Pons (tissue), 1 donor: ENCODE measurements at places on chromosomes 1 and 21.
A peak's percentile ranks its signal among the peaks of the same experiment; 100 is the strongest.

- DNase-seq: peak; percentile 93
Observed at GRCh38 chr21:46634966-46635323, 529 bp upstream of the PRMT2 start.

DNA sequence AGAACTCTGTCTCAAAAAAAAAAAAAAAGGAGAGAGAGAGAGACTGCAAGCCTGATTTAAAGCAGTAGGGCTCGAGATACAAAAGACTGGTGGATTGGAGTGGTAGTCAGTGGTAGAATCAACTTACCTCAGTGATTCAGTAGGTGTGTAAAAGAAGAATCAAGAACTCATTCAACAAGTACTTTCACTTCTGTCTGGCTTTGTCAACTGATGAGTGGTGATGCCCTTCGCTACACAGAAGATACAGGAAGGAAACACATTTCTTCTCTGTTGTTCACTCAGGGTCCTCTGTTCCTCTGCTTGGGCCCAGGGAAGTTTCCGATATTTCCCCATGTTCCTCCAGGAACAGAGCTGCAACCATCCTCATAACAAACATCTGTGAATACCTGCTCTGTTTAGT, 68.6 kb upstream of the COG2 start:
- DNase-seq: peak; percentile 21

- DNase-seq: no peak
Observed at GRCh38 chr1:52857443-52857842, 14.9 kb downstream of the ZYG11A start.

GRCh38 chr1:35536556-35537162, 20.5 kb downstream of the KIAA0319L start:
- no peak for DNase-seq

DNA sequence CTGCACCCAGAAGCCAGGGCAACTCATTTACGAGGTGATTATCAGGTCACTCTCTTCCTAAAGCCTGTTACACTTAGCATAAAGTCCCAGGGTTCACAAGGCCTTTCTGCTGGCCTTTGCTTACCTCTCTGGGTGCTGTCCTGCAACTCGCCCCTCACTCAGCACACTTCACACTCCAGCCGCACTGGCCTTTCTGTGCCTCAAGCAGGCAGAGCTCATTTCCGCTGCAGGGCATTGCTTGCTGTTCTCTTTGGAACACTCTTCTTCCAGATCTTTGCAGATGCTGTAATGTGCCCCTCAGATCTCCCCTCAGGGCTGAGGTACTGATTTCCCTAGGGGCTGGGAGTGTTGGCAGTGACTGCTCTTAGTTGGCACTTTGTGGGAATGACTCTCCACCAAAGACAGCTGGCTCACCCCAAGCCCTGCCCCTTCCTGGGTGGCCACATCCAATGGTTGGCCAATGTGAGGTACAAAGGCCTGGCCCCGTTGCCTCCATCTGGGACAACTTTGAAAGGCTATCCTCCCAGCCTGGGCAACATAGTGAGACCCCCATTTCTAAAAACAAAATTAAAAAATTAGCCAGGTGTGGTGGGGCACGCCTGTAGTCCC, 50.8 kb upstream of the SSBP3 start:
- DNase-seq: no peak

DNA sequence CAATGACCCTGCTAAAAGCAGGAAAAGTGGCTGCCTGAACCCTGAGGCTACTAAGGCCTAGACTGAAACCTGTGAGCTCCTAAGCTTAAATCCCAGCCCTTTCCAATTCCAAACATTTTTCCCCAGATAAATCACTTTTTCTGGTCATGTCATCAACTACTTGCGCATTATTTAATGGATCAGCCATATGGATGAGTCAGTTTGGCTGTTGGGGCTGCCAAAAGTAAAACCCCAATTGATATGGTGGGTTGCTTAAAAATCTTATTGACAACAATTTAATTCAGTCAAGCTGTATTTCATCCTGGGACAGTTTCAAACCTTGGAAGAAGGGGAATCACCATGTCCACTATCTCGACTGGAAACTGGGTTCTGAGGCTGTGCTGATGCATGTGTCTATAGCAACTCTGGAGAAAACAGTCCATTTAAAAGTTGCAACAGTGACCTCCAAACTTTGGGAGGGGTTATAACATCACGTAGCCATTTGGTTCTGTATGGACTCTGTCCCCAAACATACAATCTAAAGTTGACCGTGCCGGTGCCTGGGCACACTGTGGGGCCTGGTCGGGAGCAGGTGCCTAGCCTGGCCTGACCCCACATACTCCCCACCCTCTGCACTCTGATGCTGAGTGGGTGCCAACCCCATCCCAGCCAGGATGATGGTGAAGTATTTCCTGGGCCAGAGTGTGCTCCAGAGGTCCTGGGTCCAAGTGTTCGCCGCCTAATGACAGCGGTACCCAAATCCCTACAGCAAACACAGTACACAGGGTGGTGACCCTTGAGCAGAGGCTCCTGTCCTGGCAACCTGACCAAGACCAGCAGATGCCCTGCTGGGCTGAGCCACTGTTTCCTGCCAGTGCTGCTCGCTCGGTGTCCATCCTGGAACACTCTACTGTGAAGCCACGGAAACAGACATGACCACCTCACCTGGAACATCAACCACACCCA, 46.5 kb upstream of the LRRC52 start:
- DNase-seq: no peak

DNA sequence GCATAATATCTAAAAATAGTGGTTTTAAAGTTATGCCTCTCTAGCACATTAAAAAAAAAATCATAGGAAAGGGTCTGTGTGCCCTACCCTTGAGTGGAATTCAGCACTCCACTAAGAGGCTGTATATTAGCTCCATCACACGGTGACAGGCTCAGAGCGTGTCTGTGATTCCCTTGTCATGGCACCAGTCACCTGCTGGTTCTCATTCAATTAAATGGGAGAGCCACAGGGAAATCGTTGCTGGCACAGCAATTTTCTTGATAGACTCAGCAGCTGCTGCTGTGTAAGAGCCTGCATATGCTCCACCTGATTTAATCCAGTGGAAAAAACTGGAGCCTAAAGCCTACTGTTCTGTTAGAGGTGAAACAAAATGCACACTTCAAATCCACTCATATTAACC, 9.5 kb downstream of the ATP6V1G3 start:
- no peak for DNase-seq
